ENCODE measurements at places on chromosomes 1 and 21.

DNA sequence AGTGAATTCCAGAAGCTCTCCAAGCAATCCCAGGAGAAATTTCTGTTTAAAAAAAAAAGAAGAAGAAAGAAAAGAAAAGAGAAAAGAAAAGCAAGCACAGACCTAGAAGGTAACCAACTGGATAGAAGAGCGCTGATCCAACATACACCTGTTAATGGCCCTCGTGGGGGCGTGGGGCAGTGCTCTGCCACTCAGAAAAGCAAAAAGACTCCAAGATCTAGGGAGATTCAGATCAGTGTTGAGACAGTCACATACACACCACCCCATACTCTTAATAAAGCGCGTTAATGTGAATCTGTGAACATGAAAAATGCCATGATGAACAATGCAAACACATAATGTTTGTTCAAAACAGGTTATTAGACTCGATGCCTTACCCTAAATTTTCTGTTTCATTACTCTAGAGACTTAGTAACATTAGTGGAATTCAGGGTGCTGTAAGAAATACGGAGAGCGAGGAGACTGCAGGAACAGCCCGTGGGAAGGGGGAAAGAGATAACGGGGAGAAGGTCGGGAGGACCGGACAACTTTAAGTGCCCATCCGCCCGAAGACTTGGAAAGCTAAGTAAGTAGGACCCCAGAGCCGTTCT is 406 bp downstream of the NME7 start:
- no peak for DNase-seq

GRCh38 chr1:201543871-201544642 is 5.1 kb downstream of the NAV1 start:
- DNase-seq = no peak

- DNase-seq = no peak
Observed at GRCh38 chr1:156489166-156489934, 11.2 kb downstream of the MEF2D start.

- DNase-seq = no peak
Observed at GRCh38 chr1:24501371-24502064, 1.1 kb upstream of the RCAN3 start.

GRCh38 chr1:11868331-11868980 is 9.7 kb upstream of the NPPB start:
- DNase-seq = no peak

GRCh38 chr1:160657250-160657781 is 10.5 kb upstream of the SLAMF1 start:
- DNase-seq = peak; percentile 55

DNA sequence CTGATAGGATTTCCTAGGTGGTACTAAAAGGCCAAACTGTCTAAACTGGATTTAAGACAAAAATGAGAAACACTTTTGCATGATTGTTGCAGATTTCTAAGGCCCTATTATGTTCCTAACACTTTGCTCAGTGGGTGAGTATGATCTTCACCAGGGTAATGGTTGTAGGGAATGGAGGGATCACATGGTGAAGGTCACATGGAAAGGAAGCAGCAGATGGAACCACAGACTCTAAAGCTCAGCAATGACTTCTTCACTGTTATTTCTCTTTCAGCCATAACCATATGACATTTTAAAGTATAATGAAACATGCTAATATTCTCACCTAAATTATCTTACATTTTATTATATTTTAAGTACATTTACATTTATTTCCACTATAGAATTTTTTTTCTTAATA is 51.5 kb downstream of the CHRM3 start:
- no peak for DNase-seq

DNA sequence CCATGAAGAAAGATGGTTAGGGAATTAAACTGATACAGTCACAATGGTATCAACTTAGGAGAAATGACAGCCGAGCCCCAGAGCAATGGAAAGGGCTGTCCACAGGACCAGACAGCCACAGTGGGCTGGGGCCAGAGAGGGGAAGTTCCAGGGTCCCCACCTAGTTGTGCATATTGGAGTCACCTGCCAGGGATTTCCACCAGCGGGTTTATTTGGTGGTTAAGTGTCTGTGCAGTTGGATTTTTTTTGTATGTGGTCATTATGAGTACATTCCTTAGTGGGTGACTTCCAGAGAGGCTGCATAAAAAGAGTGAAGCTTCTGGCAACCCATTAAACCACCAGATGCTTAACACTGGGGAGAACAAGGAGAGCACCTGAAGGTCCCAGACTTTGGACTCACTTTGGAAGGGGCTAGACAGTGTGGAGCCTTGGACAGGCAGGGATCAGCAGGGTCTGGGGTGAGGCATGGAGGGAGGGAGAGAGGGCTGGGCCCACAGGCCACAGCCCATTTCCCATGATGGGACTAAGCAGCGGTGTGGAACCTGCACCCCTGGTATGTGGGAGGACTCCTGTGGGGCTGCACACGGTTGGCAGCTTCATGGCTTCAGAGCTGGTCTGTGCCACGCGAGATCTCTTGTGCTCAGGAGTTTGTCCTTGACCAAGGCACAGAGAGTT is 7.8 kb upstream of the PTTG1IP start:
- DNase-seq = peak; percentile 46

DNA sequence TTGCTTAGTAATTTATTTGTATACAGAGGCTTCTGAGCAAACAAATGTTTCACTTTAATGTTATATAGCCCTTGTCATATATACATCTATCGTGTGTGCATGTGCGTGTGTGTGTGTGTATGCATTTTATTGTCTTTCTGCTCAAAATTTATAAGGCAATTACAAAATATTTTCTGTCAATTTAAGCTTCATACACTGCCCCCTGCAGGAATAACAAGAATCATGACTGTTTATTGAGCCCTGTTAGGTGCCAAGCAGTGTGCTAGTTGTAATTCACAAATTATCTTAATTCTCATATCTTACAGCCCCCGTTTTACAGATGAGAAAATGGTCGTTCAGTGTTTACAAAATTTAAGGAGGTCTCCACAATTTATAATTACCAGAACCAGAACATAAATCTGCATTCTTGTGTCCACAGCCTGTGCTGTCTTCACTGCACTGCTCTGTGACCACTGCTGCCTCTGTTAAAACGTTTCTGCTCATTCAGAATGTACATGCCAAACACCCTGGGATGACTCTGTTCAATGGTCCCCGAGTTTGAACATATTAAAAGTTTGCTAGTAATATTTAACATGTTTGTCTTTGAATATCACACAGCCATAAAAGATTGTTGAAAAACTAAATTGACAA is 181.3 kb downstream of the ATP6V1G3 start:
- peak; percentile 50 for DNase-seq

DNA sequence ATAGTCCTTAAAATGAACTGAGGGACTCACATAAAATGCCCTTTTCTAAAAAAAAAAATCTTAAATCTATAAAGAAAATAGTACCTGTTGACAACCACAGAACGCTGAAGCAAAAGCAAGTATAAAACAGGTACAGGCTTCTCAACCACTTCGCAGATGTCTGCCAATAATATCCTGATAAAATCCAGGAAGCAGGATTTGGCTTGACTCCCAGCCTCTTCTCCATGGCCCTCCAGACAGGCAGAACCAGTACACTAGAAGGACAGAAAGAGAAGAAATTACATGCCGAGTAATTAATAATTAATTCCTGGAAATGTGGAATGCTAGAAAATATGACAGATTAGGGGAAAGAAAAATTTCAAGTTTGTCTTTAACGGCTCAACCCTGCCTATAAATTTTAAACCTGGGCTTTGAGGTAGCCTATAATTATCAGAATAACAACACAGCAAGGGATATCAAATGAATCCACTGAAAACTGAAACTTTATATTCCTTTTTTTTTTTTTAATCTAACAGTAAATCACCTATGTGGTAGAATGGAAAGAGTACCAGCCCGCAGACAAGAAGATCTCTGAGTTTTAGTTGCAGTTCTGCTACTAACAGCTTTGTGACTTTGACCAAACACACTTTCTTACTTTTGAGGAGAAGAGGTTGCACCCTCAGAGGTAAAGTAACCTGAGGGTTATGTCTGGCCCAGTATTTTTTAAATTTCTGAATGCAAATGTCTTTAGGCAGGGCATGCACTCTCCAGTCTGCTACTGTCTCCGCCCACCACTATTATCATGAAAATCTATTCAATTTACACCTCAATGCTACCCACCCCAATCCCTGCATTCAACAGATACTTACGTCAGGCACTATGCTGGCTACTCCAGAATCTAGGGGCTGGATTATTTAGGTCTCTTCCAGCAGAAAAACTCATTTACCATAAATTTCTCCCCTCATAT is 2.7 kb downstream of the KIAA0319L start:
- DNase-seq = no peak

DNA sequence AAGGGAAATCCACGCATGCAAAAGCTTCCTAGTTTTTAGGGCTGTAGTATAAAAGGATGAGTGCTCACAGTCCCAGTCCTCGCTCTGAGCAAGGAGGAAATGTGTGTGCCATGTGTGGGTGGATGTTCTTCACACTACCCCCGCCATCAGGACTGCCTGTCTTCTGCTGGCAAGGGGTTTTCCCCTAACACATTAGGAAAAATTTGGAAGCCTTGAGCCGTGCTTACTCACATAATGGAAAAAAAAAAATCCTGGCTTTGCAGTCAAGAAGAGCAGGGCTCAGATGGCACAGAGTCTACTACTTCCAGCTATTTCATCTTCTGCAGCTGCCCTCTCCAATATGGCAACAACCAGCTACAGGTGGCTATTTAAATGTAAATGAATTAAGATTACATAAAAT is 363.1 kb downstream of the PLPP3 start:
- peak; percentile 34 for DNase-seq

- no peak for DNase-seq
Observed at GRCh38 chr1:23286401-23286800, 57.7 kb downstream of the HNRNPR start.

DNA sequence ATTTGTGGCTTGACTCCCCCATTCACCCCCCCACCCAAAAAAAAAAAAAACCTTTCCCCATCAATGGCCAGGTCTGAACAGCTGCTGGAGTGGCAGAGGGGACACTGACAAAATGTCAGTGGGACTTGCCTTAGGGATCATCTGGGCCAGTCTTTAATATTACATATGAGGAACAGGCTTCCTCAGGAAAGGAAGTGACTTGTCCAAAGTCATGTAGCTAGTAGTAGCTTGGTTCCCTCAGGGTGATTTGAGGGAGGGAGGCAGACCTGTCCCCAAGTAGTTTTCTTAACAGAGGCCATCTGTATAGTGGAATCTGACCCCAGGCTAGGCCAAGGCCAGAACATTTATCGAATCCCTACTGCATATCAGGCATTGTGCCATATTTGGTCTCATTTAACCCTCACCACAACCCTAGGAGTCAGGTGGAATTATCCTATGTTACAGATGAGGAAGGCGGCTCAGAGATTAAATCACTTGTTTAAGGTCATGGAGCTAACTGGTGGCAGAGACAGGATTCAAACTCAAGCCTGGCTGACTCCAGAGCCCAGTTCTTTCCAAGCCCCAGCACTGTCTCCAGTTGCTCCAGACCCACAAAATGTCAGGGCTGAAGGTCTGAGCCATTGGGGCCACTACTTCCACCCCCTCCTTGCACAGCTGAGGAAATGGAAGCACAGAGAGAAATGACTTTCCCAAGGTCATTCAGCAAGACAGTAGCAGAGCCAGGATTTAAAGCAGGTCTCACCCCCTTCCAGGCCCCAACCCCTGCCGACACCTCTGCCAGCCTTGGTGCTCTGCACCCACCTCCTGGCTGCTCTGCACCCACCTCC is 10.4 kb downstream of the ZBTB7B start:
- DNase-seq = no peak

DNA sequence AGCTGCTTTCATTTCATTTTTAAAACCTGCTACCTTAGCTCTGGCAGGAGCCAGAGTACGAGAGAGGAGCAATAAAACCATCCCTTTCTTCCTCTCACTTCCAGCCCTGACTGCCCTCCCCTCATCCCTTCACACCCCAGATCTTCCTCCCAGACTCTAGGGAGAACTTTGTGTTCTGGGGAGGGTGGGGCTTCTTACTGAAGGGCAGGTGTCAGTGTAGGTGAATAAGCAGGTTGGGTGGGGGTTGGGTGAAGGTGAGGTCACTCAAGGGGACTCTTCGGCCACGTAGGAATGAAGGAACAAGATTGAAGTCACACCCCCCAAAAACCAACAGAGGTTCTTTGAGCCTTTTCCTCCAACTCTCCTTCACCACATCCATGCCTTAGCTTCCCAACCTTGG is 88.9 kb downstream of the CD58 start:
- no peak for DNase-seq

DNA sequence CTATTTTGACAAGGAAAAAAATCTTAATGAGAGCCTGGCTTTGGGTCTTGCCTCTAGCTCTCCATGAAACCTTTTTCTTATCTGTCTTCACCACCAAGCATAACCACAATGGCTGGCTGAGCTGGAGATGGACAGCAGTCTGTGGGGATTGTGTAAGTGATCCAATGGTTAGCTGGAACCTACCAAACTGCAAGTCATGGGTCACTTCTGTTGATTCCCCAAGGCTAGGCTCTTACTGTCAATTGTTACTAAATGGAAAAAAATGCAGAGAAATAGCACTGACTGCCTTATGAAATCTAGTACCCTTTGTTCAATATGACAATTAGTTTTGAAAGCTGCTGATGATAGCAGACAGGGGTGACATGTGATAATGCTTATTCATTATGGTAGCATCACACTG is 359.0 kb downstream of the ST6GALNAC3 start:
- DNase-seq = peak; percentile 36

GRCh38 chr1:117622726-117623125 is 16.9 kb downstream of the TENT5C start:
- no peak for DNase-seq

DNA sequence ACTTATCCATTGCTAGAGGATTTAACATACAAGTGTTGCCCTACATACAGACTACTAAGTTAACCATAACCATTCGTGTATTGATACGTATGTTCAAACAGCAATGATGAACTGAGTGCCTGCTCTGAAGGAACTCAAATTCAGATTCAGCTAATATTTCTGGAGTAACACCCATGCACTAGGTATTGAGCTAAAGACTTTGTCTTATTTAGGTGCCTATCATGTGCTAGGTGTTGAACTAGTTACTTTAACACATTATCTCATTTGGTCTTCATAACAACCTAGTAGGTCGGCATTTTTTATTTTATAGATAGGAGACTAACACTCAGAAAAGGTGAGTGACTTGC is 160.0 kb downstream of the LTN1 start:
- DNase-seq = no peak

DNA sequence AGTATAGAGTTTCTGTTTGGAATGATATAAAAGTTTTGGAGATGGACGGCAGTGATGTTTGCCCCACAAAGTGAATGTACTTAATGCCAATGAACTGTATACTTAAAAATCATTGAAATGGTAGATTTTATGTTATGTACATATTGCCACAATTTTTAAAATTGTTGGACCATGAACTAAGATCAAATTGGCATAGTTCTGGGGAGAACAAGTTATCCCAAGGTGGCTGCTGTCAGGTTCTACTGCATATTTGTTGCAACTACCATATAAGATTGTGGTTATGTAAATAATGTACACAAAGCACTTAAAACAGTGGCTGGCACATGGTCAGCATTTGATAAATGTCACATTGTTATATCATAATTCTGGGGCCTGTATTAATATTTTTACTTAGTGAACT is 466.4 kb downstream of the SIPA1L2 start:
- DNase-seq = no peak

GRCh38 chr1:54518489-54518888 is 29.5 kb upstream of the ACOT11 start:
- DNase-seq = no peak

All from fibroblast of pulmonary artery (primary cell).